ENCODE measurements at places on chromosomes 11 and 22.

DNA sequence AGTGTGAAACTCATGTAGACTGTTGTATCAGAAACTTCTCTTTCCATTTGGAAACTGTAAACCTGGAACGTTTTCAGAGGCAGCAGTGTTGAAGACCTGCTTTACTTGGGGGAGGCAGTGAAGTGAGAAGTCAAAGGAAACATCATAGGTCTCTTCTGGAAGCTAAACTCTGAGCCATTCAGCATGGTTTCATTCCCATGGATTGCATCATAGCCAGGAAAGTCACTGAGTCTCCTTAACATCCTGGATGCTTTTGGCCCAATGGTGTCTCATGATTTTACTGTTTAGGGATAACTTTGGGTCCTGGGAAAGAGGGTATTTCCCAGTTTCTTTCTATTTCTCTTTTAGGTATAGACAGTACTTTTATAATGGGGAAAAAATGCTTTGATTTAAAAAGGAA, 153.2 kb upstream of the E2F8 start:
- DNase-seq: no peak

DNA sequence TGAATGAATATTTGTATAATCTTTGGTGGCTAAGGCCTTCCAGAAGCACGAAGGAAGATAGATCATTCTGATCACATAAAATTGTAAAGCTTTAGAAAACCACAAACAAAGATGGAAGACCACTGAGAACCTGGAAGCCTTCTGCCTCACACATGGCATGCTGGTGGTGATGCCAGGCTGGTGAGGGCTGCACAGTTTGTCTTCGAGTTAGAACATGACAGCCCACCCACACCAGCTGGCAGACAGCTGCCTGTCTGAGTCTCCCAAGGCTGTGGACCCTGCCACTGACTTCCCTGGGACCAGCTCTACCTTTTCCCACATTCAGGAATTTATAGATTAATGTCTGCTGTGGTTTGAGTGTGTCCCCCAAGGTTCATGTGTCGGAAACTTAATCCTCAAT, 48.8 kb upstream of the B3GAT1 start:
- DNase-seq: no peak

- DNase-seq: no peak
Measured at GRCh38 chr11:93080146-93080759, 110.8 kb downstream of the MTNR1B start.

- DNase-seq: no peak
Measured at GRCh38 chr22:29121124-29121523, 48.3 kb downstream of the KREMEN1 start.

DNA sequence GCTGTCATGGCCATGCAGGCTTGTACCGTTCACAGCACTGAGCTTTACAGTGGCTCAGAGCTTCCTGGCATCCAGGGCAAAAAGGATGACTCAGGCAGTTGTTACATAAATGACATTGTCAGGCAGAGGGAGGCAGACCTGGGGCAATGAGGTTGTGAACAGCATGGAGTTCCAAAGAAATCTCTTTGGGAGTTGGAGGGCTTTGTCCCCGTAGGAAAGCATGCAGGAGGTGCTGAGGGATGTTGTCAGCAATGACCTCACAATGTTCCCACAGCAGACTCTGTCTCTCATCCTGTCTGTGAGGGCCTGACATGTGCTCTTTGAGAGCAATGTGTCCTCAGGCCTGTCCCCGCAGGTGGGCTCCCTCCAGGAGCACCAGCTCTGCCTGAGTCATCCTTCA, 25.9 kb upstream of the PDE2A start:
- no peak for DNase-seq

DNA sequence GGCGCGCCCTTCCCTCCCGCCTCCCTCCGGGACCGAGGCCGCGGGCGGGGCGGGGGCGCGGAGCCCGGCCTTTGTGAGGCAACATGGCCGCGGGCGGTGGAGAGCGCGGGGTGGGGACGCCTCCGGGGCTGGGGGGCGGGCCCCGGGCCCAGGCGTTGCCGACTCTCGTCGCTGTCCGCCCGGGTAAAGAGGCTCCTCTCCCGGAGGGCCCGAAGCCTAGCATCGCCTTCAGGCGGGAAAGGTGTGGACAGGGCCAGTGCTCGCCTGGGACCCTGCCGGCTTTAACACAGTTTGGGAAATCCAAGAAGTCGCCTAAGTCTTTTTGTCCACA, 369 bp downstream of the DGCR8 start:
- no peak for DNase-seq

GRCh38 chr11:70738661-70739060, 340.3 kb downstream of the CTTN start:
- no peak for DNase-seq

All from HS-5 (cell line).